ENCODE measurements at places on chromosomes 2 and 18.

DNA sequence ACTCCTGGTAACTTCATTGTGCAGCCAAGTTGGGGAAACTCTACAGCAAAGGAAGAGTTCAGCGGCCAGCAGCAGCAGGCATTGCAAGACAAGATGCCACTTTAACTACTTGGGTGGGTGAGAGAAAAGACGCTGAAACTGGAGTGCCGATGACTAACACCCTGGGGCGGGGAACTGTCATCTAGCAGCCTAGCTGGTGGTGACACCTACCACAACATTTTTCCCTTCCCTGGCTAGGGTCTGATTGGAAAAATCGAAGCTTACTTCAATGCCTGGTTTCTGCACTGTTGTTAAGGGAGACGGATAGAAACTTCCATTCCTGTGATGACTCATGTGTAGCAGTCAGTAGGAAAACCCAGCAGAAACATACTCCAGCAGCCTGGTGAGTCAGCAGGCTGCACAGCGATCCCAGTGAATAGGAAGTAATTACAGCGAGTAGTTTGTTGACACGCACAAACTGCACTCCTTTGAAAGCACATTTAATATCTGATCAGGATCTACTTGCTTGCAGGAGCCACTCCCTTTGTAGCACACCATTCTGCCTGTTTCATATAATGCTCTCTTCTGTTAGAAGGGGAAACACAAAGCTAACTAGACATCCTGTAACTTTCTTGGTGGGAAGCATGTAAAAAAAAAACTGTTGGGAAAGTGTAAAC, 62.1 kb upstream of the MAPRE2 start:
- peak; percentile 90 for DNase-seq

DNA sequence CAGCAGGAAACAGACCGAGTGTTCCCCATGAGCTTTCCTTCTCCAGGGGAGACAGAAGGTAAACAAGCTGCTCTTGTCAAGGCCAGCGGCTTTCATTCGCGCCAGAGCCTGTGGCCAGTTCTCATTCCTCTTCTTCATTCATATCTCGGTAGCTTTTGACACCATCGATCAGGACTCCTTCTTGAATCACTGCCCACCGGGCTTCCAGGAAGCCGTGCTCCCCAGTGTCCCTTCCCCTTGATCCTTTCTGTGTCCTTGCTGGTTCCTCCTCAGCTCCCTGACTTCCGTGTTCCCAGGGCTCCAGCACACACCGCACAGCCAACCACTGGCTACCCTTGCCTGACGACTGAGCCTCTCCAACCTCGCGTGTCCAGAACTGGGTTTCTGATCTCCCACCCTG, 14.1 kb downstream of the SLC66A3 start:
- DNase-seq = no peak

- DNase-seq = no peak
Measured at GRCh38 chr2:168874368-168875054, 15.7 kb downstream of the SPC25 start.

- DNase-seq = no peak
Measured at GRCh38 chr2:47528874-47529273, 125.9 kb downstream of the MSH2 start.

DNA sequence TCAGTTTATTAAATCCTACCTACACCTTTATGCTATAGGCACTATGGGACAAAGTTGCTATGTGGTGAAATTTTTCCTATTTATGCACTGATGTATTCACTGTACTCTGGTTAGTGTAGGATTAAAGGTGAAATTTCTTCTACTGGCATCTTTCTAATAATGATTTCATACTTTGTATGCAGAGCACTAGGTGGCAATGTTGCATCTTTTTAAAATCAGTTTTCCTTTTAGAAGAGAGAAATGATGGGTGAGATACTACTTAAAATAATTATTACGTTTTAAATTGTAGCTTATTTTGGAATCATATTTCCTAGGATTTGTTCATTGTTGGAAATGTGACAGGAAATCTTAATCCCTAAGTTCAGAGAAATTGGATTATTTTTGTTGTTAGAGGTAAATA, 150.9 kb downstream of the CD8B2 start:
- DNase-seq = peak; percentile 49
